ENCODE measurements at places on chromosomes 11 and 22.

GRCh38 chr11:63907808-63908530, 9.0 kb downstream of the RCOR2 start:
- DNase-seq, result no peak

GRCh38 chr11:72292106-72292785, 48.3 kb upstream of the PHOX2A start:
- DNase-seq, result no peak

DNA sequence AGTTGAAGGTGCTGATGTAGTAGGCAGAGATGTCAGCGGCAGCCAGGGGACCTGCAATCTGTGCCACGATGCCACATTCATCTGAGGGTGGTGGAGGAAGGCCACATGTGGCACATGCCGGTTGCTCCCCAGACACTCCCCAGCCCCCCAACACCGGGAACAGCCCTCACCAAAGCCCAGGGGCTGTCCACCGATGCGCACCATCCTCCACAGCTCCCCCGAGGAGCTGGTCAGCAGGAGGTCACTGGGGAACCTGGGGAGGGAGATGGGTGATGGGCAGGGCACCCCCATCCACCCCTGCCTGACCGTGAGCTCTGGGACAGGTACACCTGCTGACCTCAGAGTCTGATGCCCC, 3.5 kb downstream of the CASTOR1 start:
- no peak for DNase-seq

DNA sequence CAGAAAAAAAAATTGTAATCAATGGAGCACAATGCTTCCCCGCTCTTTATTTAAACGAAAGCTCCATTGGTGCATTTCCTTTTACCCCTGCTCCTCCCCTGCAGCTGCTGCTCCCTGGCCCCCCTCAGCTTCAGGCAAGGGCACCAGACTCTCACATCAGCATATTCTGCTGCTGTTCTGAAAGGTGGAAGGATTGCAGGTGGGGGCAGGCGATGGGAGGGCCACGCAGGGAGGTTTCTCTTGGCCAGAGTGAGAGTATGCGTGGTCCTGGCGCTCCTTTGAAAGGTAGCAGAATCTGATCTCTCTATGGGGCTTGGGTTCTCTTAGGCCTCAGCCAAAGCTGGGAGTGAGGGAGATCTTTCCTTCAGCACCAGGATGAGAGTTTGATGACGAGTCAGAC, 240.9 kb upstream of the CADM1 start:
- no peak for DNase-seq

DNA sequence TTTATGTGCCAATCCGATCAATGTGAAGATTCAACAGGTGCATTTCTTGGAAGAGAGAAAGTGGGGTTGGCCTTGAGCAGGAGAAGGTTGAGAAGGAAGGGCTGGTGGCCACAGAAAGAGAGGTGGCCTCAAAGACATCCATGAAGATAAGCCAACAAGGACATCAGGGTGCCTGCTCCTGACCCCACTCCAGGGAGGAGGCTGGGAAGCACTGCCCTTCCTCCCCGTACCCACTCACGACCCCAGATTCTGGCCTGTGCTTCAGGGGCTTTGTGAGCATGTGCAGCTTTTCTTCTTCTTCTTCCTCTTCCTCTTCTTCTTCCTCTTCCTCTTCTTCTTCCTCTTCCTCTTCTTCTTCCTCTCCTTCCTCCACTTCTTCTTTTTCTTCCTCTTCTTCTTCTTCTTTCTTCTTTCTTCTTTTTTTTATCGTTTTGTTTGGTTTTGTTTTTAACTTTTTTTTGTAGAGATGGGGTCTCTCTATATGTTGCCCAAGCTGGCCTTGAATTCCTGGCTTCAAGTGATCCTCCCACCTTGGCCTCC, 30.3 kb downstream of the DKK3 start:
- no peak for DNase-seq

DNA sequence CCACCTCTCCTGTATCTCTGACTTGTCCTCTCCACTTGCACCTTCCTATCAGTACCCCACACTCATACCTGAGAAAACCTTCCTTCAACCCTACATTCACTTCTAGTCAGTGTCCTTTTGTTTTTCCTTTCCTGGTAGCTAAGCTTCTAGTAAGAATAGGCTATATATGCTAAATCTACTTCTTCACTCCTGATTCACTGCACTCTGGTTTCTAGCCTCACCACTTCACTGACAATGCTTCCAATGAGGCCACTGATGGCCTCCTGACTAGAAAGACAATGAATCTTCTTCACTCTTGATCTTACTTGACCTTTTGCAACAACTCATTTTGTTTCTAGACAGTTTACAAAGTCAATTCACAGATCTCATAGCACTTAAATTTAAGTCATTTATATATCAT, 52.0 kb downstream of the RELT start:
- no peak for DNase-seq

DNA sequence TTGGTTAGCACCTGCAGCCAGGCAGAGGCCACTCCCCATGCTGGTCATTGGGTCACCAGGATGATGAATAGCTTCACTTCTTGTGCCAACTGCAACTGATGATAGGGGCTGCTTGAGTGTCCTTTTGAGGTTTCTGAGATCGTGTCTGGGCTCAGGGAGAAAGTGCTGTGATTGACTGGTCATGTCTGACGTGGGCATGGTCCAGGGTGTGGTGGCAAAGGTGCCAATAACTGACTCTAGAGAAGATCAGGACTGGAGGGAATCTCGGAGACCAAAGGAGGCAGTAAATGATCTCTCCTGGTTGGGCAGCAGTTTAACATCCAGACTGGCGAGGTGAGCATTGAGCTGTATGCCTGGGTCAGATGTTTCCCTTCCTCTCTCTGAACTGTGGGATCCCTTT, 10.0 kb upstream of the SLC22A6 start:
- DNase-seq, result no peak

GRCh38 chr22:42304324-42304790, 33.9 kb upstream of the TCF20 start:
- no peak for DNase-seq

DNA sequence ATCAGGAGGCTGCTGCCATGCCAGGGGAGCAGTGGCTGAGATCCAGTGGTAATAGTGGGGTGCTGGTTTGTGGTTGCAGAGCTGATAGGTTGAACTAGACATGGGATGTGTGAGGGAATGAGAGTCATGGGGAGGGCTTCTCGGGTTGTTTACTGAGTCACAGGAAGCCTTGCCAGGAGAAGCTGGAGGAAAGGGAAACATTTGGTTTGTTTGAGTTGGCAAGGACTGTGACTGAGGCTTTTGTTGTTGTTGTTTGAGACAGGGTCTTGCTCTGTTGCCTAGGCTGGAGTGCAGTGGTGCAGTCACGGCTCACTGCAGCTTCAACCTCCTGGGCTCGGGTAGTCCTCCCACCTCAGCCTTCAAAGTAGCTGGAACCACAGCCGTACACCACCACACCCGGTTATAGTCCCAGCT, 49.3 kb downstream of the CABIN1 start:
- no peak for DNase-seq

DNA sequence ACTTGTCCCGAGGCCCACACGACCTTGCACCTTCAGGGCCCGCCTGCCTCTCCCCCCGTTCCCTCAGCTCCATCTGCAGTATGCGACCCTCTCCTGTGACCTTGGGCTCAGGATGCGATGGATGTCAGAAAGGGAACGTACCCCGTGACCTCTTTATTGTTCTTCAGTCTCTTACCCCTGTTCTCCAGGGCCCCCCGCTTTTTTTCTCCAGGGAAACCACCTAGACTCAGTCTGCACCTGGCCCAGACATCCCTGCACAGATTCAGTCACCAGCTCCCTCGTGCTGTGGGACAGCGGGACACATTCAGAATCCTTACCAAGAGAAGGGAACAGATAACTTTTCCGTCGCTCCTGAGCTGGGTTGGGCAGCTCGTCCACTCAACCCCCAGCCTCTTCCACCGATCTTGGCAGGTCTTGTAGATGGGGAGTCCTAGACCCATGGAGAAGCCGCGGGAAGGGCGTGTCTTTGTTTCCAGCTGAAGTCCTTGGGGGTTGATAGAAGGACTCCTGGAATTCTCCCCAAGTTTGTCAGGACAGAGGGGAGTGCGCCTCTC, 1.4 kb upstream of the PHOX2A start:
- no peak for DNase-seq

- DNase-seq, result no peak
Measured at GRCh38 chr11:18253778-18254338, 5.4 kb upstream of the SAA2 start.

DNA sequence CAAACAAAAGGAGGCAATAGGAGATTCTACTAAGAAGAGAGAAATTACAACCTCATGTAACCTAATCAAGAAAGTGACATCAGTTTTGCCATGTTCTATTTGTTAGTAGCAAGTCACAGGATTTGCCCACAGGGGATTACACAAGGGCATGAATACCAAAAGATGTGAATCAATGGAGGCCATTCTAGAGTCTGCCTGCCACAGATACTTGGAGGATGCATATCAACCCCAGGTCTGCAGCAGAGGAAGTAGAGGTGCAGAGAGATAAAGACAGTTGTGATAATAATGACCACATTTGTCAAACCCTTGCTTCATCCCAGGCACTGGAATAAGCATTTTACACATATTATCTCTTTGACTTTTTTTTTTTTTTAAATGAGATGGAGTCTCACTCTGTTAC, 2.4 kb upstream of the ASCC2 start:
- DNase-seq, result no peak

DNA sequence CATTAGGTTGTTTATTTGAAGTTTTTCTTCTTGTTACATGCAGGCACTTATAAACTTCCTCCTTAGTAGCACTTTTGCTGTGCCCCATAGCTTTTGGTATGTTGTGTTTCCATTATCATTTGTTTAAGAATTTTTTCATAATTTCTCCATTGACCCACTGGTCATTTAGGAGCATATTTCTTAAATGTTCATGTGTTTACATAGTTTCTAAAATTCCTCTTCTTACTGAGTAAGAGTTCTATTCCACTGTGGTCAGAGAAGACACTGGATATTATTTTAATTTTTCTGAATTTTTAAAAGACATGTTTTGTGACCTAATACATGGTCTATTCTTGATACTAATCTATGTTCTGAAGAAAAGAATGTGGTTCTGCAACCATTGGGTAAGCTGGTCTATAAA, 333.0 kb downstream of the DDX10 start:
- no peak for DNase-seq

DNA sequence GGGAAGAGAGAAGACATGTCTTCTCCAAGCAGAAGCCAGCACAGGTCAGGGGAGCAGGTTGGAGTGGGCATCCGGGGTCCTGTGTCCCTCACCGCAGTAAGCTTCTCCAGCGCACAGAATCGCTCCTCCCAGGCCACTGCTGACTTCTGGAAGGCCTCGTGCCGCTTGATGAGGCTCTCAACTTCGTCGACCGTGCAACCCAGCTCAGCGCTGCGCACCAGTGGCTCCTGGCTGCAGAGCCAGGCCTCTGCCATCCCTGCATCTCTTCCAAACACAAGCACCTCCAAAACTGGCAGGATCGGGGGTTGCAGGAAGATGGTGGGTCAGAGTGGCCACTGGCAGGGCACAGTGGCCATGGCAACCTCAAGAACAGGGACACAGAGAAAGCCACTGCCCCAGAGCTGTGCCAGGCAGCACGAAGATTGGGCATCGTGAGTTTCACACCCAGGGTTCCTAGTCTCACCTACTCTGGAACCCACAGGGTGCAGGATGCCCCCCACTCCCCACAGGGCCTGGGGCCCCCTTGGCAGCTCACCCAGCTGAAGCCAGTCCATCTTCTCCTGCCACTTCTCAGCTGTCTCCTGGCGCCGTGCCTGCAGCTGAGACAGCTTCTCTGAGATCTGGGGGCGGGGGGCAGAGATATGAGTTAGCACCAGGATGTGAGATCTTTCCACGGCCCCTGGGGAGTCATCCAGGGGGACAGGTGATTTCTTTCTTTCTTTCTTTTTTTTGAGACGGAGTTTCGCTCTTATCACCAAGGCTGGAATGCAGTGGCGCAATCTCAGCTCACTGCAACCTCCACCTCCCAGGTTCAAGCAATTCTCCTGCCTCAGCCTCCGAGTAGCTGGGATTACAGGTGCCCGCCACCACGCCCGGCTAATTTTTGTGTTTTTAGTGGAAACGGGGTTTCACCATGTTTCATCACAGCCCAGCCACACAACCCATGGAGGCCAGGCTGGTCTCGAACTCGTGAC, 11.2 kb upstream of the RBM4B start:
- no peak for DNase-seq

- no peak for DNase-seq
Measured at GRCh38 chr11:71935338-71935925, 6.6 kb downstream of the RNF121 start.

GRCh38 chr22:23023294-23023693, 47.0 kb upstream of the GNAZ start:
- no peak for DNase-seq

DNA sequence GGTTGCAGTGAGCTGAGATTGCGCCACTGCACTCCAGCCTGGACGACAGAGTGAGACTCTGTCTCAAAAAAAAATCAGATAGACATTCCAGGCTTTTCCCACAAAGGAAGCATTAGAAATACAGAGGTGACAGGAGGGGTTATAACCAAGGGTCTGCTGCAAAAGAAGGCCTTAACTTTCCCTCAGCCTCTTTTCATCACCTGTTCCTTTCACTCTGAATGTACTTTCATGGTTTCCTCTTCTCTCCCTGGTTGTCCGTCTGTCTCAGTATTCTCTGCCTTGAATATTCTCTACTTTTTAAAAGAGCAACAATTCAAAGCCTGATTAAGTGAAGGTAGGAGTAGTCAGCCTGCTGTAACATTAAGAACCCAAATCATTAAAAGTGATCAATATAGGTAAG, 50.2 kb downstream of the CELF1 start:
- no peak for DNase-seq

DNA sequence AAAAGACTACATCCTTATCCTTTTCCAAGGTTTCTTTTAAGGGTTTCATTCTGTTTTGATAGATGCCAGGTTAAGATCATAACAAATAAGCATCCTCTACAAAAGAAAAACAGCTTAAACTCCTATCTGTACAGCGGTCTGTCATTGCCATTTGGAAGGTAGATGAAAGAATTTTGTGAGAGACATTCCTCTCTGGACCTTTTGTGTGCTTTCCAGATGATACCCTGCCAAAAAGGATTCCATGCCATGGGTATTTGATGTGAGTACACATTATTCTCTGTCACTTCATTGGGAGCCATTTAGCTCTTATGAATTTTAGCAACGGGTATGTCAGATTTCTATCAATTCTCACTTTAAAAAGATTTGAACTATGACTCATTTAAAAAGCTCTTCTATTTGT, 153.7 kb downstream of the GRIA4 start:
- no peak for DNase-seq

- no peak for DNase-seq
Measured at GRCh38 chr22:25199731-25200520, at the start of gene CRYBB3. TSS of gene CRYBB3 (plus strand) at chr22:25199858. CDS start at chr22:25201397, 1,539 bp downstream.

GRCh38 chr11:47552056-47552565, 821 bp downstream of the CELF1 start:
- peak; percentile 22 for DNase-seq

GRCh38 chr11:107493117-107493516, 35.5 kb upstream of the CWF19L2 start:
- peak; percentile 46 for DNase-seq

- DNase-seq, result no peak
Measured at GRCh38 chr22:35337932-35338331, 38.2 kb downstream of the TOM1 start.

- DNase-seq, result no peak
Measured at GRCh38 chr11:12170984-12171383, 60.6 kb downstream of the MICAL2 start.

DNA sequence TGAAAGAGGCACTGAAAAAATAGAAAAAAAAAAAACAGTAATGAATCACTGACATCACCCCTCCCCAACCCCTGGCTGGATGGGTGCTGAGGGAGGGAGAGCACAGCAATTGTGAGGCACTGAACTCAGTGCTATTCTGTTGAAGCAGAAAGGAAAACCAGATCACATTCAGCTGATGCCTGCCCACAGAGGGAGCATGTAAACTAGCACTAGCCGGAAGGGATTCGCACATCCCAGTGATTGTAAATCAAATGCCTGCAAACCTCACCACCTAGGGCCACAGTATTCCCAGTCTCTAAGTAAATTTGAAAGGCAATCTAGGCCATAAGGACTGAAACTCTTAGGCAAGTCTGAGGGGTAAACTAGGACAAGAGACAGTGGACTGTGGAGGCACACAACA, 772.0 kb upstream of the CCDC179 start:
- DNase-seq, result no peak
